ENCODE measurements at places on chromosomes 4 and X. TPM values are rescaled to one million over a fixed set of nuclear protein-coding genes. Genes with fewer than 3 reads are reported as not detected.
A peak's percentile ranks its signal among the peaks of the same experiment; 100 is the strongest.

The DHRSX gene
- total RNA-seq: 21.3 TPM

The FBXO8 gene
- total RNA-seq: 21.3 TPM

The IL1RAPL1 gene
- not detected for total RNA-seq

- H3K4me3 ChIP-seq: no peak overlapping the region
- peak; percentile 29 for DNase-seq
- H3K27me3 ChIP-seq: no peaks in the 10 kb centered on the region
- H3K4me1 ChIP-seq: peaks cover 12% of the 10 kb centered on the region
- no peak overlapping the region for H3K27ac ChIP-seq
These were observed 125.7 kb downstream of the ZC4H2 start for GRCh38 chrX:64850371-64851082.
